LHCN-M2 (cell line): ENCODE measurements at places on chromosomes 16 and 17. TPM values are rescaled to one million over a fixed set of nuclear protein-coding genes. Genes with fewer than 3 reads are reported as not detected.
A peak's percentile ranks its signal among the peaks of the same experiment; 100 is the strongest.

DNA sequence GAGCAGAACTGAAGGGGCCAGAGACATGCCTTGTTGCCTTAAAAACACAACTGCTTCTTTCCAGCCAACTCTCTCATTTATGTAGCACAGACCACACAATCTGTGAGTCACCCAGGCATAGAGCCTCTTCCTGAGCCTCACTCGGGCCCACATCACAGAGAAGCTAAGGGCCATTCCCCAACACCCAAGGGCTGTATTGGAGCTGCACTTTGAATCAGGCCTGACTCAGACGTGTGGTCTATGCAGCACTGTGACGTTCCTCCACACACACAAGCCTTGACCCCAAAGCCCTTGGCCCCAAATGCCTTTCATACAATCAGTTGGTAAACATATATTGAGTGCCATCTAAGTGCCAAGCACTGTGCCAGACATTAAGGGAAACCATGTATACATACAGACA, 308.9 kb upstream of the DYNLRB2 start:
- DNase-seq: peak; percentile 93

DNA sequence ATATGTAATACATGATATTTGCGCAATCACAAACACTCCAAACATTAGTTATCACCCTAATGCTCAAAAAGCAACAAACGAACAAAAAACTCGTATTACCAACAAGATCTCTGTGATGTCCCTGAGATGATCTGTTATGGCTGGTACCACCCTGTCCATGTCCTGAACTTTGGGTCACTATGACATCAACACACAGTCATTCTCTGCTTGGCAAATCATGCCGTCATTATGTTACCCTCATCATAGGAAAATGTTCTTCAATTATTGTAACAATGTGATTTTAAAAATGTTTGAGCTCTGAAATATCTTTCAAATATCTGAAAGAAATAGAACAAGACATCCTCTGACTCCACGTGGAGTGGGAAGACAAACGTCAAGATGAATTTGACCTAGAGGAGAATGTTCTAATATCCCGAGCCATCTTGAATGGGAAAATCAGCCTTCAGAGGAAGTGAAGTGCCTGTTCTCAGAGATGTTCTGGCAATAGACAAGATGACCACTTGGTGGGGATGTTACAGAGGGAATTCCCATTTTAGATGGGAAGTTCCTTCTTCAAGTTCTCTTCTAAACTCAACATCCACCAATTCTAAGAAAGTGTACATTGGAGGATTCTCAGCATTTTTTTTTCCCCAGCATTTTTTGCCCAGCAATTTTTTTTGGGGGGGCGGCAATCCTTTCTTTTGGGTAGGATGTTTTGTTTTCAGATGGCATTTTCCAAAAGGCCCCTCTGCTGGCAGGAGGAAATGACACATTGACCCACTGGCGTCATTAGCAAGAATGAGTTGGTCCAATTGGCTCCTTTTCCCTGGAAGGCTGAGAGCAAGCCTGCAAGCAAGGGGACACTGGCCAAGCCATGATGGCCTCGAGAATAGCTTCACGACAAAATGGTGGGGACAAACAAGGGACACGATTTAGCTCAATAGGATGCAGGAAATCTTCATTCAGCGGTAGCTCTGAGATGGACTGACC, 3.7 kb upstream of the HSD17B2 start:
- peak; percentile 76 for DNase-seq

SRCIN1 gene
- total RNA-seq: not detected in 2 replicates

OMG gene
- 0.23 and 0.45 TPM in 2 replicates for total RNA-seq

GRCh38 chr16:1781758-1782407, 488 bp downstream of the SPSB3 start:
- no peak for DNase-seq

DNA sequence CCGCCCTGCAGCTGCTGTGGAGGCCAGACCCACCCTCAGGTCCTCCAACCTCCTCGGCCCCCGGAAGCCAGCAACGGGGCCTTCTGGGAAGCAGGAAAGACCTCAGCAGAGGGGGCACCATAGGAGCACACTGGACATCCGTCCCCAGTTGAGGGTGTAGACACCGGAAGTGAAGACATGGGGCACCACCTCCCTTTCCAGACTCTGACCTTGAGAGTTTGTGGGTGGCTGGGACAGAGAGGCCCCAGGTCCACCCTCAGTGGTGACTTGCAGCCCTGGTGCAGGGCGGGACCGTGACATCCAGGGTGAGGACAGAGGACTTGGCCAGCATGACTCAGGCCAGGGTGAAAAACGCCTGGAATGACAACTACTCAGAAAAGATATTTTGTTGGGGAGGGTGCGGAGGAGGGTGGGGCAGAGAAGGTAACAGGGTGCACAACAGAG, 19.9 kb downstream of the CEP295NL start:
- DNase-seq: peak; percentile 91

- peak; percentile 83 for DNase-seq
These were observed 28.4 kb downstream of the CDH13 start for GRCh38 chr16:82655072-82655714.
